ENCODE measurements at places on chromosomes 1 and 21.

GRCh38 chr1:22143065-22144033 is at the start of gene WNT4:
TSS of gene WNT4 (minus strand) at chr1:22143097. CDS start at chr1:22142922, 175 bp downstream.
- DNase-seq: peak; percentile 41

DNA sequence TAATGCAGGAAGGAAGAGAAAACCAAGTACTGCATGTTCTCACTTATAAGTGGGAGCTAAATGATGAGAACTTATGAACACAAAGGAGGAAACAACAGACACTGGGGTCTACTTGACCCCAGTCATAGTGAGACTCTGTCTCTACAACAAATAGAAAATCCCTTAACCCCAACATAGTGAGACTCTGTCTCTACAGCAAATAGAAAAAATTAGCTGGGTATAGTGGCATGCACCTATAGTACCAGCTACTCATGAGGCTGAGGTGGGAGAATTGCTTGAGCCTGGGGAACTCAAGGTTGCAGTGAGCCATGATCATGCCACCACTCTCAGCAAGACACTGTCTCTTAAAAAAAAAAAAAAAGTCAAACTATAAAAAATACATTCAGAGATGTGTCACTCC is 42.7 kb downstream of the GIPC2 start:
- DNase-seq: no peak

DNA sequence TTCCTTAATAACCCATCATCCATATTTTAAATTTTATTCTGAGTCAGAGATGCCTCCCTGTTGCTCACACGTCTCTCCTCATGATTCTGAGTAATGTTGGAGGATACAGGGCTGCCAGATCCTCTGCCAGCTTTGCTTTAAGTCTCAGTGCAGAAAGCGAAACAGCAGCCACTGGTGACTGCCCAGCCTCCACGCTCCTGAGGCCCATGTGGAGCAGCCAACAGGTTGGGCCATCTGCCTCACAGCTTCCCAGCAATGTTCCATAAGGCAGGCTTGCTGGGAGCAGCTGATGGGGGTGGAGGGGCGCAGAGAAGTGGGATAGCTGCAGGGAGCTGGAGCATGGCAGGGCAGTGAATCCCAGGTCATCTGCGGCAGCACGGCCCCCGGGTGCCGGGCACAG is 104.2 kb downstream of the IGSF21 start:
- DNase-seq: no peak

- no peak for DNase-seq
These were observed 64.2 kb downstream of the SLC45A1 start for GRCh38 chr1:8382051-8382505.

DNA sequence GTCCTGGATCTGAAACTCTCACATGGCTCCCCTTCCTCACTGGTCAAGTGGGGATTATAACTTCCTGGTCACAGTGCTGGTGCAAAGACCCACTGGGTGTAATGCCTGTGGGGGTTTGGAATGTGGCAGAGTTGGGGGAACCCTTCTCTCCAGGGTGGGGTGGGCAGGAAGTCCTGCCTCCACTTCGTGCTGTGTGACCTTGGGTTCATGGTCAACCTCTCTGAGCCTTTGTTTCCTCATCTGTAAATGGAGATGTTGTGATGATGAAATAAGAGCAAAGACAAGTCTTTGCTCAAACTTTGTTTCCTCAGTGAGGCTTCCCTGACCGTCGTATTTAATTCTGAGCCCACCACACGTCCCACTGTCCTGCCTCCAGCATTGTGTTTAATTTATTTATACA is 564.7 kb downstream of the PTPRU start:
- no peak for DNase-seq

- DNase-seq: no peak
These were observed 227.2 kb downstream of the ATG4C start for GRCh38 chr1:63010913-63011660.

DNA sequence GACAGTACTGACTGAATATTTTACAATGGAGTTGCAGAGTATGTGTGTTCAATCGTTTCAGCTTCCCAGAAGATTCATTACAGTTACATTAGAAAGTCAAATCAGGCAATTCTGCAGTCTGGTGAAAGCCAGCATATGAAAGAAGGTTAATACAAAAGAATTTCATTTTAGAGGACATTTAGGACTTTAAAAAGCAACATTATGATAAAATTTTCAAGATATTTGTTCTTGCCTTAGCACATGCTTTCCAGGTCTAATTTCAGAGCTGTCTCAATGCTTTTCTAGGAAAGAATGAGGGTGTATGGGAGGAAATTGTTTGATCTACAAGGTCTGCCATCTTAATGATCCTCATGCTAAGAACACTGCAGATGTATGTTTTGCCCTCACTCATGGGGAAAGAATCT is 63.2 kb downstream of the RERE start:
- DNase-seq: no peak

DNA sequence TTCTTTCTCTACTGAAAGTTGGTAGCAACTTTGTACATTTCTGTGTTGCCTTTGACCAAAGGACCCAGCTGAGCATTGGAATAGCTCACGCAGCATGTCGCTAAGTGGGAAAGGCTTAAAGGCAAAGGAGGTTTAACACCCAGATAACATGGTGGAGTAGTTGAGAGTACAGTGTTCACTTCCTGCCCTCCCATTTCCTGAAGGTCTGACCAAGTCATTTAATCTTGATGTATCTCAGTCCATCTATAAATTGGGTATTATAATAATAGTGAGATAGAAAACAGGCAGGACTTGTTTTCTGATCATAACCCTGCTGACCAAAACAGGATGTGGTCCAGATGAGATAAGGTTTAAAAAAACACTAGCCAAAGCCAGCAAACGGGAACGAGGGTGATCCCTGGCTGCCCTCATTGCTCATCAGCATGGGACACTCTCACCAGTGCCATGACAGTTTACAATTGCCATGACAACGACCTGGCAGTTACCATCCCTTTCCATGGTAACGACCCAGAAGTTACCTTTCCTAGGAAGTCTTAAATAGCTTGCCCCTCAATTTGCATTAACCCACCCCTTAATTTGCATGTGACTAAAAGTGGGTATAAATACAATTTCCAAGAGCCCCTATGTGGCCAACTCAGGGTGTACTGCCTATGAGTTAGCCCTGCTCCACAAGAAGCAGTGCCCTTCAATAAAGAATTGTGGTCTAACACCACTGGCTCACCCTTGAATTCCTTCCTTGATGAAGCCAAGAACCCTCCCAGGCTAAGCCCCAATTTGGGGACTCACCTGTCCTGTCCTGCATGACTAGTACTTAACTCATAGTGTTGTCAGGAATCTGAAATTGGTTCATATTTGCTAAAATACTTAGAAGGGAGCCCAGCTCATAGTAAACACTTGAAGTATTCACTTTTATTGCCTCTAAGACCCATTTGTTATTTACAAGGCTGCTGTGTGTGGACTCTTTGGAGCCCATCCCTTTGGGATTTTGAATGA is 28.4 kb upstream of the FHAD1 start:
- no peak for DNase-seq

DNA sequence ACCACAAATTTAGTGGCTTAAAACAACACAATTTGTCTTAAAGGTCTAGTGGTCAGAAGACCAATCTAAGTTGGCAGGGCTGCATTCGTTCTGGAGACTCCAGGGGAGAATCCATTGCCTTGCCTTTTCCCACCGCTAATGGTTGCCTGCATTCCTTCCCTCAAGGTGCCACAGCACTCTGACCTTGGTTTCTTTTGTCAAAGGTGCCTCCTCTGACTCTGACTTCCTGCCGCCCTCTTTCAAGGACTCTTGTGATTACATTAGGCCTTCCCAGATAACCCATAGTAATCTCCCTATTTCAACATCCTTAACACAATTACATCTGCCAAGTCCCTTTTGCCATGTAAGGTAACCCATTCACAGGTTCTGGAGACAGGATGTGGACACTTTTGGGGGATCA is 145.3 kb downstream of the S1PR1 start:
- no peak for DNase-seq

- DNase-seq: no peak
These were observed 40.5 kb downstream of the C1orf198 start for GRCh38 chr1:230827801-230828200.
